ENCODE measurements at places on chromosomes 6 and 20. TPM values are rescaled to one million over a fixed set of nuclear protein-coding genes. Genes with fewer than 3 reads are reported as not detected.

The GPX5 gene
- total RNA-seq, result not detected

The WFDC5 gene
- total RNA-seq, result not detected

The LST1 gene
- total RNA-seq, result 125 TPM

The SDCBP2 gene
- total RNA-seq, result 1.9 TPM

The WDR46 gene
- total RNA-seq, result 66.7 TPM

The KCNK16 gene
- total RNA-seq, result not detected

The TCP11 gene
- total RNA-seq, result not detected

The HCRTR2 gene
- not detected for total RNA-seq

The RFX6 gene
- total RNA-seq, result not detected

The NR2E1 gene
- total RNA-seq, result not detected

The PDE7B gene
- total RNA-seq, result 0.29 TPM

The OR2B6 gene
- not detected for total RNA-seq

The CAGE1 gene
- total RNA-seq, result 0.18 TPM

The PERP gene
- total RNA-seq, result 3.9 TPM
